ENCODE measurements at places on chromosomes 6 and 20. TPM values are rescaled to one million over a fixed set of nuclear protein-coding genes. Genes with fewer than 3 reads are reported as not detected.
A peak's percentile ranks its signal among the peaks of the same experiment; 100 is the strongest.

The RSPH9 gene
- total RNA-seq = not detected

The SLC35F1 gene
- not detected for total RNA-seq

The FOXC1 gene
- total RNA-seq = 0.16 TPM

The GPX5 gene
- not detected for total RNA-seq

The ZNF831 gene
- 40.2 TPM for total RNA-seq

The SNAP25 gene
- total RNA-seq = not detected

GRCh38 chr6:132443206-132443605 is 41.9 kb upstream of the MOXD1 start:
- no peak for DNase-seq

DNA sequence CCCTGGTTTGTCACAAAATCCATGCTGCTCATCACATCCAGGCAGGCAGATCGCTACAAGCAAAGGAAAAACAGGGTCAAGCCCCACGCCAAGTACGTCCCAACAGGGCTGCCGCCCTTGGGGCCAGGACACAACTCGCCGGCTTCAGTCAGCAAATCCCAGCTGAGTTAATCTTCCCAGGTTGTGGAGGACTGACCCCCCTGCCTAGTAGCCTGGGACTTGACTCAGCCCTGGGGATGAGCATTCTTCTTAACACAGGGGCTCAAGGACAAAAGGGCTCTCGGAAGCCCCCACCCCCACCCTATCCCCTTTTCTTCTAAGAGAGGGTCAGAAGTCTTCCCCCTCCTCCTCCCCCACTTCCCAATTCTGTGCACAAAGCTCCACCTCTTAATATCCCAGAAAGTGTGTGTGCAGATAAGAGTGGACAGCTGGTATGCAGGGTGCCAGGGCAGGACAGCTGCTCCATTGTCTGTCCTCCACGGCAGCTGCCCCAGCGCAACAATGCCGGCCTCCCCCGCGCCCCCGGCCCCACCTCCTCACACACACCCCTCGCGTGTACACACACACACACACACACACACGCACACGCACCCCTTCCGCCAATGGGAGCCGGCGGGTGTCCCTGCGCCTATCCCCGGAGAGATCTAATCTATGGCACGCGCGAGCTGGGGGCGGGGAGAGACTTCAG is 4.5 kb downstream of the DLL1 start:
- DNase-seq = no peak

GRCh38 chr6:33576668-33577067 is 3.4 kb downstream of the BAK1 start:
- no peak for DNase-seq

DNA sequence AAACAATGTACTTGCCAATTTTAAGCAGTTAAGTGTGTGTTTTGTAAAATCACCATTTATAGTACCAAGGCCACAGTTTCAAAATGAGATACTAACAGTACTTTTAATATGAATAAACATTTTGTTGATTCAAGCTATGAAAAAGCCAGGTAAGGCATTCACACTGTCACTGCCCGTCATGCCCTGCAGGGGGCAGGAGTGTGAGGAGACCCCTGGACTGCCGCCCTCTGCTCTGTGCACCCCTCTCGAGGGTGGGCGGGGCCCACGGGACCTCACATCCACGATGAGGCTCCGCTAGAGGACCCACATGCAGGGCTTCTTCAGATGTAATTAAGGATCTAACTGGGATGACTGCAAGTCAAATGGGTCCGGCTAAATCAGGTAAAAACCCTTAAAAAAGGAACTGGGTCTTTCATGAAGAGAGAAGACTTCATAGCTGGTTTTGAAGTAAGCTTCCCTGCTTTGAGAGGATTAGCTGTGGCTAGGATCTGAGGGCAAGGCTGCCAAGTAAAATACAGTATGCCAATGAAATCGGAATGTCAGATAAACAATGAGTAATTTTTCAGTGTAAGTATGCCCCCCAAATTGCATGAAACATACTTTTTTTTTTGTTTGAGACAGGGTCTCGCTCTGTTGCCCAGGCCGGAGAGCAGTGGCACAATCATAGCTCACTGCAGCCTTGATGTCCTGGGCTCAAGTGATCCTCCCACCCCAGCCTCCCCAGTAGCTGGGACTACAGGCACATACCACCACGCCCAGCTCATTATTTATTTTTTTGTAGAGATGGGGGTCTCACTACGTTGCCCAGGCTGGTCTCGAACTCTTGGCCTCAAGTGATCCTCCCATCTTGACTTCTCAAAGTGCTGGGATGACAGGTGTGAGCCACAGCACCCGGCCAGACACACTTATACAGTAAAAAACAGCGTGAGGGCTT is 18.7 kb downstream of the DIDO1 start:
- DNase-seq = peak; percentile 72

GRCh38 chr6:90131614-90132423 is 164.8 kb downstream of the BACH2 start:
- no peak for DNase-seq

- DNase-seq = no peak
These were observed 1035.3 kb upstream of the GJE1 start for GRCh38 chr6:141097471-141097870.

DNA sequence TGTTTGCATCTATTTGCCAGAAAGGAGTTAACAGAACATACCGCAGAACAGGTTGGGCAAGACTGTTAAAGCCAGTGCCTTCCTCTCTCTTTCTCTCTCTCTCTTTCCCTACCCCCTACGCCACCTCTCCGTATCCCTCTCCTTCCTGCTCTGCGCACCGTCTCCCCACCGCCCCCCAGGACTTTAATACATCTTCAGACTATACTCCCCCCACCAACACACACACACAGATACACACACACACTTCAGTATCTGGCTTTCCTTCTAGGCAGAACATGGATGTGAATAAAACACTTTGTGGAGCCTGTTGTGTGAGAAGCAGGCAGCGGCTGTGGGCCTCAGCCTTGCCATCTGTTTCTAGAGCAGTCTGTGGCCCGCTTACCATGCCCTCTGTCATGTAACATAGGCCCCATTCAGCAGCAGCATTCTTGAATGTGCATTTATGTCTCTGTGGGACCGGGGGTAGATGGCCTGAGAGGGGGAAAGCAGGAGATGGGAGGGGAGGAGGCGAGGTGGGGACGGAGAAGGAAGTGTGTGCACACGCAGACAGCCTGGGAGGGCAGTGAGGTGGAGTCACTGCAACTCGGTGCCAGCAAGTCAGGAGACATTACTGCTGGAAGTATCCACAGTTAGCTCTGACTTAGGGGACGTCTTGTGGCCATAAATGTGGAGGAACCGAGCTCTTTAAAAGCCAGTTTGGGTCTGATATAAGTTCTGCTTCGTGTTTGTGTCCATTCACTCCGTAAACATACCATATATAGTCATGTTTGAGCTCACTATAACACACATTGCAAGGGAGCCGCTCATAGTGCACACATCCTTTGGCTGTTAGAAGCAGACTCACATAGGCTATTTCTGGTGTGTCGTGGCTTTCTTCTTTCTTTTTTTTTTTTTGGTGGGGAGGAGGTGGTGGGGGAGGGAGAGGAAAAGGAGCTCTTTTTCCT is 38.4 kb downstream of the RREB1 start:
- no peak for DNase-seq

- no peak for DNase-seq
These were observed 292.1 kb downstream of the SOX4 start for GRCh38 chr6:21885532-21886114.

GRCh38 chr6:53546281-53546680 is 1.4 kb upstream of the GCLC start:
- no peak for DNase-seq

DNA sequence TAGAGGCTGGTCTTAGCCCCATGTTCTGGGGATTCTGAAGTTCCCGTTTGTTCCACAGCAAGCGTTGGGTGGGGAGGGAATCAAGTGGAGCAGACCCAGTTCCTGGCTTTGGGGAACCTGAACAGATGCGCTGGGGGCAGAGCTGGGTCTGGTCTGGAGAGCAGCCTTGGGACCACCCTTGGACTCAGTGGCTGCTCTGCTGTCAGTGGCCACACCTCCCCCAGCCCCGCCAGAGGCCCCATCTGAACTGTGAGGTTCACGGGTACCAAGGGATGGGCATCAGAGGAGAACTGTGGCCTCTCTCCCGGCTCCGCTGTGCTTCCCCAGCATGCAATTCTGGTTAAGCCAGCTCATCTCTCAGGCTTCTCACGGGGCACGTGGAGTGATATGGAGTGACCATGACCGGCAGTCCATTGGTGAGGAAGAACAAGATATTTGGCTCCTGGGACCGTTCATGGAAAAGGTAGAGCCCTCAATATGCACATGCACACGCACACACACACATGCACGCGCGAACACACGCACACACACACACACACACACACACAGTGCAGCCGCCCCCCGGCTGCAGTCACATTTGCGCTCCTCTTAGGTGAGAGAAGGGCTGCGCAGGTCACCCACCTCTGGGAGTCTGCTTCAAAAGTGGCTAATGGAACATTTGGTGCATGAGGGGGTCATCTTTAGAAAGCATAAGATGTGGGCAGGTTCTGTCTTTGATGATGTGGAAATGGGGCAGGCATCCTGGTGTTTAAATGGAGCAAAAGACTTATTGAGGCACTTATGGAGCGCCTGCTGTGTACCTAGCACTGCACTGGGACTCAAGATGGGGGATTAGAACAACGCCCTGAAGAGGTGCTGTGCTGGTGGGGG is 6.0 kb downstream of the DLGAP4 start:
- DNase-seq = no peak

GRCh38 chr6:34663831-34664255 is 32.7 kb downstream of the ILRUN start:
- no peak for DNase-seq

GRCh38 chr6:160190973-160191372 is 67.6 kb downstream of the SLC22A2 start:
- DNase-seq = no peak

- no peak for DNase-seq
These were observed 584 bp downstream of the PTK7 start for GRCh38 chr6:43076464-43077332.

DNA sequence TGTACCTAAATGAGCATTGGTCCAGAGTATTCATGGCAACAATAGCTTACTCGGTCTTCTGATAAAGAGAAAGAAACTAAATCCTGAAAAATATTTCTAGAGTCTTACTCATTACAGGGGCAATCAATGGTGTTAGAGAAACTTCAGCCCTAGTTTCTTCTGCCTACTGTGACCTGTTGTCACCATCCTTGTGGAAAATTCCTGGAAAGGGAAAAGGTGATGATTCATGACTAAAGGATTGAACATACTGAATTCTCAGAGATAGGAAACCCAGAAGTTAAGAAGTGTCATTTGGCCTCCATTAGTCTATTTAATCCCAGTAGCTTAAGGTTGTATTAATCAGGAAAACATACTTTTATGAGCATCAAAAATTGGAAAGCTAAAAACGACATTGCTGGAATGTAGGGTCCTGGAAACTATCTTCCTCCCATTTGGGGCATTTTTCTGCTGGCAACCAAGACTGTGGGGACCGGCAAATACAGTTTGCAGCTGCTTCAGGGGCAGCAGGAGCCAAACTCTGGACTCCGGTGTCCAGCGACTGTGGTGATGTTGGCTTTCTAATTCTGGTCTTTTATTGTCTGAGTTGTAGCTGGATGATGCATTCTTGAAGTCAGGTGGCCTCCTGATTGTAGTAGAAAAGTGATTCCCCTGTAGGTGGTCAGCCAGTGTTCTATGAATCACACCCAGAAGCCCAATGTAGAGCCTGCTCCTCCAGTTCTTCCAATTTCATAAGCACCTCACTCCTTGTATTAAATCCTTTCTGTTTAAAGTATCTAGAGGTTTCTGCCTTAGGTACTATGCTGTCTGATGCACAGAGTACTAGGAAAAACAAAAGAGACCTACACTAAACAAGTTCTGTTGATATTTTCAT is 67.6 kb downstream of the LCA5 start:
- DNase-seq = no peak

- no peak for DNase-seq
These were observed 54.6 kb upstream of the PIM1 start for GRCh38 chr6:37115236-37115895.

GRCh38 chr6:137775227-137775626 is 91.8 kb upstream of the TNFAIP3 start:
- DNase-seq = no peak

GRCh38 chr6:109034526-109034925 is 60.1 kb downstream of the SESN1 start:
- DNase-seq = no peak

- no peak for DNase-seq
These were observed 8.3 kb upstream of the PCMTD2 start for GRCh38 chr20:64247307-64247618.
